Ammon's horn (tissue), 1 donor: ENCODE measurements at places on chromosomes 3 and 15.
A peak's percentile ranks its signal among the peaks of the same experiment; 100 is the strongest.

DNA sequence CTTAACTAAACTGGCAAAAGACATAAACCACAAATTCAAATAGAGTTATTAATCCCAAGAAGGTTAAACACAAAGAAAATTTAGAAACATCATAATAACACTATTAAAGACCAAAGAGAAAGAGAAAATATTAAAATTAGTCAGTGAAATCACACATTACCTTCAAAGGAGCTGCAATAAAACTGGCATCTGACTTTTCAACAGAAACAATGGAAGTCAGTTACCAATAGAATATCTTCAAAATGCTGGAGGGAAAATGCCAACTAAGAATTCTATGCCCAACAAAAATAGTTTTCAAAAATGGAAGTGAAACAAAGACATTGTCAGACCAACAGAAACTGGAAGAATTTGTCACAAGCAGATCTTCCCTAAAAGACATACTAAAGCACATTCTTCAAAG, 68.7 kb upstream of the RNF7 start:
- DNase-seq: no peak

DNA sequence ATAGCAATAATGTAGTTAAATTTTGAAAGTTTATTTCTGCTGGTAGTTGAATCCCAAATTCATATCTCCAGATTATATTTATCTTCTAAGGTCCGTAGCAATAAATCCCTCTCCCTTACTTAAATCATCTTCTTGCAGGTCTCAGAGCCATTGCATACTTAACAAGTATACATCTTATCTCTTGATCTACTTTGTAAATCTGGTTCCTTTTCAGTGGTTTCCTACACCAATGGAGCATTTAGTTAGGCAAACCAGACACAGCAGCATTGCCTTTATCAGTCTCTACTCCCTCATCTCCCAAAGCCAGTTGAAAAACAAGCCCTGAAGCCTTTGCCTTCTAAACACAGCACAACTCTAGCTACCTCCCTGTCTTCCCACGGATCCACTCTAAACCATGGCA, 440.9 kb downstream of the CNTN6 start:
- no peak for DNase-seq

GRCh38 chr15:90760661-90761232, 43.6 kb downstream of the BLM start:
- peak; percentile 45 for DNase-seq

DNA sequence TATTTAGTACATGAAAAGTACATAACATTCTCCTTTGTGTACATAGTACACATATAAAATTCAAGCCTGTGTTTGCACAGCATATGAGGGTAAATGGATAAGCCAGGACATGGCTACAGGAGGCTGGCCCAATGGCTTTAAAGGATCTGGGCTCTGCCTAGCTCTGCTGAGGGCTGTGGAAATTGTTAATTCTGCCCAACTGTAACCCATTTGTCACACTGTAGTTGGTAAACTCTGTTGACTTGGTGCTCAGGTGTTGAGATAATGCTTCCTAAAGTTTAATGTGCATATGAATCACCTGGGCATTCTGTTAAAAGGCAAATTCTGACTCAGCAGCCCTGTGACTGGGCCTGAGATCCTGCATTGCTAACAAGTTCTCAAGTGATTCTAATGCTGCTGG, 196.5 kb upstream of the ZPLD1 start:
- DNase-seq: no peak

DNA sequence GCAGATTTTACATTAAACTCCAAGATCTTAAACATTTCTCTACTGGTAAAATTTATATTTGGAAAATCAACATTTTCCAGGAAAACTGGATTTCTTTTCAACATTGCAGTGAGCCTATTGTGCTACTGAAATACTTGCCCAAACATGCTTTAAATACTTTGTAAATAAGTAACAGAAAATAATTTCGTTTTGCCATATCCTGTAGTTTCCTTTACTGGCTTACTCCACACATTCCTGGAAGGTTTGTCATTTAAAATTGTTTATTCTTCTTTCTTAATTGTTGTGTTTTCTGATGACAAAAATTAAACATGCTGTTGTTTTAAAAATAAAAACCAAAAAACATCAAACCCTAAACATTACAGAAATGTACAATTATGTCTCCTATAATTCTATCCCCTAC, 22.0 kb downstream of the ACAD11 start:
- no peak for DNase-seq
